ENCODE measurements at places on chromosomes 16 and 17.

- peak; percentile 96 for DNase-seq
Measured at GRCh38 chr16:67846320-67847063, at the start of gene NUTF2. TSS of gene NUTF2 (plus strand) at chr16:67846933. CDS start at chr16:67865131, 18,198 bp downstream.

GRCh38 chr17:78356101-78356713 is 3.7 kb downstream of the SOCS3 start:
- peak; percentile 75 for DNase-seq

DNA sequence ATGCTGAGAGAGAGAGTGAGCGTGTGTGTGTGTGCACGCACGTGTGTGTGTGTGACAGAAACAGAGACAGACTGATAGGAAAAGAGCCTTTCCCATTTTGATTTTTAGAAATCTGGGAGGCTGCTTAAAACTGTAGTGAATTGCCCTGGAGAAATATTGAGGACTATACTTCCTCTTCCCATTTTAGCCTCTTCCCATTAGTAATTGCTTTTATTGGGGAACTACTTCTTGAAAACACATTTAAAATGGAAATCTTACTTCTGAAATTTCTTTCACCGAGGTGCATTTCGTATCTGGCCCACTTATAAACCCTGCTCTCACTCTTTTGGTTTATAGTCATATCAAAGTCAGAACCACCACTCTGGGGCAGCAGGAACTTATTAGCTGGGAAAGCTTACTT is 47.1 kb downstream of the NUP93 start:
- DNase-seq = no peak

DNA sequence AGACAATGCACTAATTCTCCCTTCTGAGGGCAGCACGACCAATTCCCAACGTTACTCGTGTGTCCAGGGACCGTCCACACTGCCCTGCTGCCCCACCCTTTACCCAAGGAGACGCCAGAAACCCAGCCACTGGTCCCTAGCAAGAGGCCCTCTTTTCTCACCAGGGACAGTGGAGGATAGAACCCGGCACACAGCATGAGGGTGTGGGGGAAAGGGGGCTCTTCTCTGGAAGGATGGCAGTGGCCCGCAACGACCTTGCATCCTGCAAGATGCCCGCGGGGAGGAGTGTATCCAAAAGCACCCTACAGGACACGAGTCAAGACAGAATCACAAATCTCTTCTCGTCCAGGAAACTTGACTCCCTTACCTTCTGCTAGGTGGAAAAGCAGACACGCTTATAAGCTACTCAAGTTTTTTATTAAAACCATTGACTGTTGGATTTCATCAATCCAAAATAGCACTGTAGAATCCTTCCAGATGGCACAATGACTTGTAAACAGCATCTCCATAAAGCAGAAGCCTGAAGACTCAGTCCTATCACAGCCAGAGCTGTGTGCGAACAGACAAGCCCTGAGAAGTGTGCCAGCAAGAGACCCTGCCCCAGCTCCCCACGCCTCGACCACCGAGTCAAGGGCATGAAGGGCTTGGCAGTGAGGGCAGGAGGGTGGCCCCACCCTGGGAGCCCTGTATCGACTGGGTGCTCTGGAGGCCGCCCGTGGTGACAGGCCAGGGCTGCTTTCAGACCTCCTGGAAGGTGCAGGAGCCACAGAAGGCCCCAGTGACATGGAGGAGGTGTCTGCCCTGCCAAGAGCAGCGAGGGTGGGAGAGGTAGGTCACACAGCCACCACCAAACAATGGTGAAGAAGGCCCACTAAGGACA is 103.8 kb downstream of the ANKRD11 start:
- DNase-seq = no peak

GRCh38 chr16:73190688-73191659 is 143.0 kb upstream of the ZFHX3 start:
- DNase-seq = no peak

- no peak for DNase-seq
Measured at GRCh38 chr16:67979955-67980678, at the start of gene DPEP3. TSS of gene DPEP3 (minus strand) at chr16:67980499. CDS start at chr16:67980380, 119 bp downstream.

Data from lower lobe of right lung (tissue), 2 donors.